ENCODE measurements at places on chromosomes 1 and 21.

DNA sequence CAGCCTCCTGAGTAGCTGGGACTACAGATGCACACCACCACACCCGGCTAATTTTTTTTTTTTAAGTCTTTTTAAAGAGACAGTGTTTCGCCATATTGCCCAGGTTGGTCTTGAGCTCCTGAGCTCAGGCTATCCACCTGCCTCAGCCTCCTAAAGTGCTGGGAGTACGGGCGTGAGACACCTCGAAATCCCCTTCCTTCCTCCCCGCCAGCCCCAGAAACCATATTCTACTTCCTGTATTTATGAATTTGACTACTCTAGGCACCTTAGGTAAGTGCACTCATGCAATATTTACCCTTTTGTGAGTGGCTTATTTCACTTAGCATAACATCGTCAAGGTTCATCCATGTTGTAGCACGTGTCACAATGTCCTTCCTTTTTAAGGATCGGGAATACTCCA lies 6.9 kb upstream of the LRP8 start:
- peak; percentile 17 for DNase-seq

- no peak for DNase-seq
Observed at GRCh38 chr1:114134518-114134917, 19.2 kb downstream of the SYT6 start.

DNA sequence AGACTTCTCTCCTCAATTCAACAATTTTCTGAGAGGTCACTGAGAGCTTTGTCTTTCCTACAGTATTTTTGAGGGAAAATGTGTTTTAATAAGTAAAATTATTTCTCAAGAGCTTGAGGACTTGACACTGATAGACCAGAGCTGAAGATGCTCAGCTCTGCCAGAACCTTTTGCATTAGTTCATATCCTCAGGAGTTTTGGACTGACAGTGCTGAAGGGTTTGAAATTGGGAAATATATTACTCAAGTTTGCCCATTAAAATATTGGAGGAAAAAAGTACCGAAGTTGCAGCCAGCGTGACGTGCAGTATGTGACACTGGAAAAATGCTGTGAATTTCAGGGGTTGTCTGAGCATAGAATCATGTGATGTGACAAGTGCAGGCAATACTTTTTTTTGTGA lies 346.6 kb upstream of the DPYD start:
- no peak for DNase-seq

DNA sequence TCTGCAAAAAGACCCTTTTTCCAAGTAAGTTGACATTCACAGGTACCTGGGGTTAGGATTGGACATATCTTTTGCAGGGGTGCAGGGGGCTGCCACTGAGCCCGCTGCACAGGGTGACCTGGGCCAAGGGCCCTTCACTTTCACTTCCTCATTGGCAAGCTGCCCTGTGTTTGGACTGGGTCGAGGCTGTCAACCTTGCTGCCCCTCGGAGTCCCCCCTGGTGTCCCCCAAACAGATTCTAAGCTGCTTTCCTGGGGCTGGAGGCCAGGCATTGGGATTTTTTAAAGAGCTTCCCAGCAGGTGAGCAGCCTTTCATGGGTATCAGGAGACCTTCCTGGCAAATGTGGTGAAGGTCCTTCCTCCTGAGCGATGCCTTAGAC lies 7.9 kb upstream of the UMODL1 start:
- no peak for DNase-seq

DNA sequence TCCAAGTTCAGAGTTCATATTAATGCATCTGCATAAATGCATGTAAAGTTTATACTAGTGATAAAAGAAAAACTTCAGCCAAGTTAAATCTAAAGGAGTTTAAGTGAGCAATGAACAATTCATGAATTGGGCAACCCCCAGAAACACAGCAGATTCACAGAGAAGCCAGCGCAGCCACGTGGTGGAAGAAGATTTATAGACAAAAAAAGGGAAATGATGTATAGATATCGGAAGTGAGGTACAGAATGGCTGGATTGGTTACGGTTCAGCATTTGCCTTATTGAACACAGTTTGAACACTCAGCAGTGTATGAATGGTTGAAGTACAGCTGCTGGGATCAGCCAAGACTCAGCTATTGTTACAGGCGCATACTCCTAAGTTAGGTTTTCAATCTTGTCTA lies 5.7 kb downstream of the AK5 start:
- no peak for DNase-seq

GRCh38 chr21:37896788-37897187 lies 19.5 kb downstream of the KCNJ6 start:
- DNase-seq, result no peak

DNA sequence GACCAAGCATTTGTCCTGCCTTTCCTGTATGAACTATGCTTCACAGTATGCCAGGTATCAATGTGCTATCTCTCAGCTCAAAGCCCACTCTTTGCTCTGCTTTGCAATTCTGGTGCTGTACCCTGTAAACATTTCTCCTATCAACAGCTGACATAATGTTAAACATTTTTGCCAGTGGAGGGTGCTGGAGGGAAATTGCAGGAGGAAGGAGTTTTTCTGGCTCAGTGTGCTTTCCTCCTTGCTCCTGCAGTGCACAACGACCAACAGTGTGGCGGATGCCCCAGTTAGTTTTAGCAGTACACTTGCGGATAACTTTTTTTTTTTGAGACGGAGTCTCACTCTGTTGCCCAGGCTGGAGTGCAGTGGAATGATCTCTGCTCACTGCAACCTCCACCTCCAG lies 67.1 kb upstream of the PTGFRN start:
- no peak for DNase-seq

- no peak for DNase-seq
Observed at GRCh38 chr1:112544751-112545150, 36.0 kb downstream of the WNT2B start.

- peak; percentile 40 for DNase-seq
Observed at GRCh38 chr1:207814469-207814868, 62.6 kb downstream of the CD46 start.

- DNase-seq, result no peak
Observed at GRCh38 chr21:42575111-42575510, 61.5 kb downstream of the SLC37A1 start.

GRCh38 chr21:44878053-44878982 lies 4.8 kb upstream of the PTTG1IP start:
- no peak for DNase-seq

GRCh38 chr1:245614476-245614875 lies 459.7 kb downstream of the KIF26B start:
- DNase-seq, result no peak

- DNase-seq, result no peak
Observed at GRCh38 chr1:67738401-67738800, 53.4 kb downstream of the GADD45A start.

- DNase-seq, result no peak
Observed at GRCh38 chr1:53685272-53686051, 53.5 kb downstream of the GLIS1 start.

- no peak for DNase-seq
Observed at GRCh38 chr1:108327534-108328466, 83.9 kb upstream of the NBPF4 start.

- peak; percentile 74 for DNase-seq
Observed at GRCh38 chr1:114152508-114153260, 985 bp downstream of the SYT6 start.

DNA sequence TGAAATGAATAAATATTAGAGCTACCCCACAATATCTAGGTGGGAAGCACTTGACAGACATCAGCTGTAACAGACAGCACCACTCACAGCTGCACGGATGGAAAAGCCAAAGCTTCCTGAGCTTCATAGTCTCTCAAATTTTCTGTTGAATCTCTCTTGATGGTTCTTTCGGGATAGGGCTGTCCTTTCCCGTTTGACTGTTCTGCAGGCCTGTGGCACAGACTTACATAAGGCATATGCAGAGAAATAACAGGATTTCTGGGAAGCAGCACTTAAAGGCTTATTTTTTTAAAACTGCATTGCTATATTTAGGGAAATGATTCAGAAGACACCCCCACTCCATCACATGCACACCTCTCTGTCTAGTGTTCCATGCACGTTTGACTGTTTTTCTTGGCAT lies 77.5 kb downstream of the ZNF648 start:
- DNase-seq, result no peak

DNA sequence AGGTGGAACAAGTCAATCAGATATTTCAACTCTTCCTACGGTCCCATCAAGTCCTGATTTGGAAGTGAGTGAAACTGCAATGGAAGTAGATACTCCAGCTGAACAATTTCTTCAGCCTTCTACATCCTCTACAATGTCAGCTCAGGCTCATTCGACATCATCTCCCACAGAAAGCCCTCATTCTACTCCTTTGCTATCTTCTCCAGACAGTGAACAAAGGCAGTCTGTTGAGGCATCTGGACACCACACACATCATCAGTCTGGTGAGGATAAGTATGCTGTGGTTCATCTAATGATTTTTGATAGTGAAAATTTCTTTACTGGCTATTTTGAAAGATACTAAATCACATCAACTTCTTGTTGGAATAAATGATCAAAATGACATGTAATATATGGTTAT lies 67.7 kb upstream of the MPC2 start:
- no peak for DNase-seq

- DNase-seq, result no peak
Observed at GRCh38 chr1:205760606-205761005, 10.6 kb upstream of the NUCKS1 start.

- no peak for DNase-seq
Observed at GRCh38 chr1:18547460-18547859, 66.7 kb downstream of the KLHDC7A start.

GRCh38 chr1:233132445-233132844 lies 163.1 kb downstream of the PCNX2 start:
- DNase-seq, result no peak

- no peak for DNase-seq
Observed at GRCh38 chr21:27771938-27772483, 805.1 kb upstream of the ADAMTS5 start.

GRCh38 chr1:22177354-22178003 lies 34.6 kb upstream of the WNT4 start:
- DNase-seq, result no peak

GRCh38 chr1:224564454-224565084 lies 51.5 kb upstream of the CNIH3 start:
- no peak for DNase-seq

DNA sequence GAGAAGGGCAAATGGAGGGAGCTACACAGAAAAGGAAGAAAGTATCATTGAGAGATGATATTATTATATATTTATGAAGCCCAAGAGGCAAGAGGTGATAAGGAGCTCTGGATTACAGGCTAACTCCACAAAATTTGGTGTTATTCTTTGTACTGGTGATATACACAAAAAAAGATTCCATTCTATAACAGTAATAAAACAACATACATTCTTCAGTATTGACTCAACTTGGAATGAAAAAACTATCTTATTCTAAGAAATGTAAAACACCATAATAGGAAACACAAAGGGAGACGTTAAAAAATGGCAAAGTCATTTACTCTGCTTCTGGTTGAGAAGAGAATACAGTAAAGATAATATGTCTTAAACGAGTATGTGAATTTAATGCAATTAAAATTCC lies 99.4 kb downstream of the TEX35 start:
- no peak for DNase-seq

GRCh38 chr1:12469493-12469892 lies 148.5 kb downstream of the DHRS3 start:
- no peak for DNase-seq

DNA sequence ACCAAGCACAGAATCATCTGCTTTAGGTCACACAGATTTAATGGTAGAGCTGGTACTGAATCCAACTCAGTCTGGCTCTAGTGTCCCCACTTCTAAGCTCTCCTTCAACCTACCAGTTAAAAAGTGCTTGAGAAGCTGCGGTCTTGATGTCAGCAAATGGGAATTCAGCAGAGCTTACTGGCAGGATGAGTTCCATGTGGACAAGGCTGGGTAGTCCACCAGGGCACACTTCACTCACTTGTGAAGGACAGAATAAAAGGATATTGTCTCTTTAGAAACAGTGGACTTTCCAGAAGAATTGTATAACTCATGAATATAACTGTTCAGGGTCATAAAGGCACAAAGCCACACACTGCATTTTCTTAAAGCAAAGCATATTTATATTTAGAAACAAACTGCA lies 35.1 kb upstream of the GUCA2B start:
- DNase-seq, result no peak
